Psoas muscle (tissue), 8 donors: ENCODE measurements at places on chromosomes 6 and 20.

DNA sequence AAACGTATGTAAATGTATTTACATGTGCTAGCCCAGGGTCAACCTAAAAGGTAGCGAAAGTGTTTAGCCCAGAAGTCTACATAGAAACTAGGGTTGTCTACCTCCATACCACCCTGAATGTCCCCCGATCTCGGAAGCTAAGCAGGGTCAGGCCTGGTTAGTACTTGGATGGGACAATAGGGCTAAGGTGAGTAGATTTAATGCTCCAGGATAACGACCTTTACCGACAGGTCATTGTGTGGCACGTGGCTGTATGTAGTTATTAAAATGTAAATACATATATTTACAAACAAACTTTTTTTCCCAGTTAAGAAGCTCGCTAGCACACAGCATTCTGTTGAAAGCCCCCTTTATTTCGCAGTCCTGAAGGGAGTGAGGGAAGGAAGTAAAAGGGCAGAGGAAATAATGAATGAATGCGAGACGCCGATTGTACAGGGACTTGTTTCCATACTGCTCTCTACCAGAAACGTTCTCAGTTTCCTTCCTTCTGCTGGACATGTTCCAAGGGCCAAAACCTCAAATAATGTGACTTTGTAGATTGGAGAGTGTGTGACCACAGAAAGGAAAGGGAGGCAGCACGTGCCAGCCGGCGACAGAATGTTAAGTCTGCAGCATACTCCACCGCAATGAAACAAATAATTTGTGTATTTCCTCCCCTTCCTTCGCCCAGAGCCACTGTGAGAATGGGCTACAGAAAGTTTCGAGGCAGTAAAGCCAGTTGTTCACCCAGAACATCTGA, 612 bp downstream of the ADAT2 start:
- H3K36me3 ChIP-seq, result peaks cover 12% of the 10 kb centered on the region
- DNase-seq, result no peak
- peak overlapping the region; percentile 69 for H3K4me3 ChIP-seq
- peaks cover 20% of the 10 kb centered on the region for H3K4me1 ChIP-seq
- no peaks in the 10 kb centered on the region for H3K27me3 ChIP-seq
- peak overlapping the region; percentile 65 for H3K27ac ChIP-seq

DNA sequence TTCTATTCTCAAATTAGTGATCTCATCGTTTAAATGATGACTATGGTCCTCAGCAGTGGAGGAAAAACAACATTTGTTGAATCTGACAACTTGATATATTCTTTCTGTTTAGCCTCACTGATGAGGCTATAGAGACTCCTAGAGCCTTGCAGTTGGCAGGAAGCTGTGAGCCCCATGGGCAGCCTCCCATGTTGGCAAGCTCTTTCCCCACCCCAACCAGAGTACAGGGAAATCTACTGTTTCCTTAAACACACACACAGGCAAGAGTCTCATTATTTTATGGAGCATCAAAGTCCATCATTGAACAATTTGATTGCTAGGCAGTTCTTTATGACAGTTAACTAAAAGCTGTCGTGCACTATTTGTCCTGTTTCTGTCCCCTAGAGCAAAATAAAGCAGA, 498.2 kb upstream of the CITED2 start:
- no peaks in the 10 kb centered on the region for H3K4me1 ChIP-seq
- no peaks in the 10 kb centered on the region for H3K27me3 ChIP-seq
- DNase-seq, result no peak
- H3K27ac ChIP-seq, result no peak overlapping the region
- H3K4me3 ChIP-seq, result no peak overlapping the region

DNA sequence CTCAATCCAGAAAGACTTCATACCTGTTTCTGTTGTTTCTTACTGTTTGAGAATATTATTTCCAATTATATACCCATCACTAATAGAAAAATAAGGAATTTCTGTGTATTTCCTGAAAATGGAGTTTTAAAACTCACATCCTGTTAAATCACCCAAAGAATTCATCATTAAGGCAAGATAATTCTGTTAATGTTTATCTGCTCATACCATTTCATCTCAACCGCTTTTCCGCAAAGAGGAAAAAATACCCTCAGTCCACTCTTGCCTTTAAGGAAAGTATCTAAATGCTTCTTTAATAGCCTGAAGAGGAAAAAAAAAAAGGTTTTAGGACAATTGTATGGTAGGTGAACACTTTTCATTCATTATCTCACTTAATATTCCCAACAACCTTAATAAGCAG, 7.3 kb downstream of the TPMT start:
- H3K36me3 ChIP-seq, result peaks cover 6% of the 10 kb centered on the region
- H3K27me3 ChIP-seq, result no peaks in the 10 kb centered on the region

- DNase-seq, result no peak
- H3K4me1 ChIP-seq, result no peaks in the 10 kb centered on the region
- H3K36me3 ChIP-seq, result no peaks in the 10 kb centered on the region
- H3K4me3 ChIP-seq, result no peak overlapping the region
- no peaks in the 10 kb centered on the region for H3K27me3 ChIP-seq
- no peak overlapping the region for H3K27ac ChIP-seq
Measured at GRCh38 chr6:52718550-52718949, 44.7 kb downstream of the GSTA2 start.

GRCh38 chr6:40606526-40606925, 19.4 kb upstream of the LRFN2 start:
- peaks cover 23% of the 10 kb centered on the region for H3K4me1 ChIP-seq
- no peaks in the 10 kb centered on the region for H3K27me3 ChIP-seq
- no peak overlapping the region for H3K4me3 ChIP-seq
- H3K36me3 ChIP-seq, result no peaks in the 10 kb centered on the region
- H3K27ac ChIP-seq, result no peak overlapping the region
- DNase-seq, result no peak

DNA sequence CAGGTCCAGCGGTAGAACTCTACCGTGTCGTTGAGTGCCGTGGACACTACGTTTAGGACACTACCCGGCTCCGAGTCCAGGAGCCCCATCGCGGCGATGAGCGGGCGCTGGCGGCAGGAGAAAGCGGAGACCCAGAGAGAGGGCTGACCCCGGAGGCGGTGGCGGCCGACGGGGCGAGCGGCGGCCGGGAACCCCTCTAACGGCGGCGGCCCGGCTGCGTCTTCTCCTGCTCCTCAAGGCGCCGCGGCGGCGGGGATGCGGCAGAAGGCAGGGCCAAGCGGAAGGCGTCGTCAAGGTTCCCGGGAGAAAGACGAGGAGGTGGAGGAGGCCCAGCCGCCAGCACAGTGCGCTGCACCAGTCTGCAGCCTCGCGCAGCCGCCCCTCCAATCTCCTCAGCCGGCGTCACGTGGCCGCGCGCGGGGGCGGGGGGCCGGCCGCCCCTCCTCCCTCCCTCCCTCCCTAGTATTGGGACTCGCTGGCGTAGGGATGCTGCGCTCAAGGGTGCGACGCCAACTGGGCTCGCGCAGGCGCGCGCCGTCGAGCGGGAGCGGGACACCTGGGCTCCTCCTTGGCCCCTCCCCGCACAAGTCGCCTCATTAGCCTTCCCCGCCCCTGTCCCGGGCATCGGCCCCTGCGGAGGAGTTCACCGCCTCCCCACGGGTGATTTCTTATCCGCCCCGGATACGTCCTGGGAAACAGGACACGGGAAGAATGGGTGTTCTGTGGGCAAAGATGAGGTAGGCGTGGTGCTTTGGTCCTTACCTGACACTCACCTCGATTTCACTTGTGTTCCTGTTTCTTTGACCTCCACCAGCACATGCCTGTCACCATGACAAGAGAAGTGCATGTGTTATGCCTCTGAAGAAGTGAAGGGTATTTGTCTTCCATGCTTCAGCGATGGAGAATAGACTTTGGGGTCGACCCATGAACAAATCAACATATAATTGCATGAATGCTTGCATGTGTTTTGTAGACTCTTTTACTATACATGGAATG, at the start of gene ELOVL4:
Gene ELOVL4, minus strand, starts transcription at position 363 of the 996 bp plus-strand sequence. Its CDS starts 274 bp downstream, at position 89.
- H3K4me3 ChIP-seq, result peak within 1 kb of the TSS; percentile 65
- peaks cover 50% of the 10 kb centered on the region for H3K27me3 ChIP-seq
- peak; percentile 68 for DNase-seq
- H3K27ac ChIP-seq, result no peak within 1 kb of the TSS
- H3K4me1 ChIP-seq, result no peaks in the 10 kb centered on the region

- H3K27ac ChIP-seq, result no peak overlapping the region
- no peak overlapping the region for H3K4me3 ChIP-seq
- no peaks in the 10 kb centered on the region for H3K27me3 ChIP-seq
- no peak for DNase-seq
- H3K4me1 ChIP-seq, result no peaks in the 10 kb centered on the region
Measured at GRCh38 chr20:39631557-39631956, 669.4 kb downstream of the DHX35 start.

DNA sequence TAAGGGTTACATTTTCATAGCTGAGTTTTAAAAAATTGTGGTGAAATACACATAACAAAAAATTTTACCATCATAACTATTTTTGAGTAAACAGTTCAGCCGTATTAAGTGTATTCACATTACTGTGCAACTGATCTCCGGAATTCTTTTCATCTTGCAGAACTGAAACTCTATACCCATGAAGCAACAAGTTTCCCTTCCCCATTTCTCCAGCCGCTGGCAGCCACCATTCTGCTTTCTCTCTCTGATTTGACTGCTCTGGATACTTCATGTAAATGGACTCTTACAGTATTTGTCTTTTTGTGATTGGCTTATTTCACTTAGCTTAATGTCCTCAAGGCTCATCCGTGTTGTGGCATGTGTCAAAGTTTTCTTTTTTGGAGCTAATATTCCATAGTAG, 341.6 kb downstream of the QKI start:
- no peak for DNase-seq
- no peaks in the 10 kb centered on the region for H3K27me3 ChIP-seq
- peak overlapping the region; percentile 17 for H3K4me3 ChIP-seq

GRCh38 chr20:56796345-56796744, 167.2 kb downstream of the TFAP2C start:
- H3K4me3 ChIP-seq, result no peak overlapping the region
- DNase-seq, result no peak
- no peaks in the 10 kb centered on the region for H3K27me3 ChIP-seq
- no peak overlapping the region for H3K27ac ChIP-seq

GRCh38 chr6:111842891-111843290, 30.4 kb downstream of the FYN start:
- no peak overlapping the region for H3K4me3 ChIP-seq
- peaks cover 4% of the 10 kb centered on the region for H3K4me1 ChIP-seq
- no peak for DNase-seq
- H3K27ac ChIP-seq, result no peak overlapping the region
- no peaks in the 10 kb centered on the region for H3K36me3 ChIP-seq
